ENCODE measurements at places on chromosomes 3 and 15.

DNA sequence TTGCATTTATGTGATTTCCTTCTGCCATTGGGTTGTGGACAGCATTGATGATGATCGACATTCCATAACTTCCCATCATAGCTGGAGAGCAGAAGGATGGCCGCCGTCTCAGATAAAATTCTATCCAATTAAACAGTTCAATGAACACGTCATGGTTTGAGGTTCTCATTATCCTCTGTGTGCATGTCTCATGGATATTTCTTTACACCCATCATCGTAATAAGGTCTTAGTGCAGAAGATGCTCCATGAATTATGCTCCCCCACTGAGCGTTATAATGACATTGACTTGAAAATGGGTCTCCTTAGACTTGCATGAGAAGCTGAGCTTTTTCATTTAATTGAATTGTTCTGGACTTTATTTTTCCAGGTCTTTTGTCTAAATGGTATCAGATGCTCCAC lies 92.1 kb downstream of the TRIM42 start:
- DNase-seq = no peak

- DNase-seq = no peak
Measured at GRCh38 chr15:28022181-28022580, 76.9 kb downstream of the OCA2 start.

DNA sequence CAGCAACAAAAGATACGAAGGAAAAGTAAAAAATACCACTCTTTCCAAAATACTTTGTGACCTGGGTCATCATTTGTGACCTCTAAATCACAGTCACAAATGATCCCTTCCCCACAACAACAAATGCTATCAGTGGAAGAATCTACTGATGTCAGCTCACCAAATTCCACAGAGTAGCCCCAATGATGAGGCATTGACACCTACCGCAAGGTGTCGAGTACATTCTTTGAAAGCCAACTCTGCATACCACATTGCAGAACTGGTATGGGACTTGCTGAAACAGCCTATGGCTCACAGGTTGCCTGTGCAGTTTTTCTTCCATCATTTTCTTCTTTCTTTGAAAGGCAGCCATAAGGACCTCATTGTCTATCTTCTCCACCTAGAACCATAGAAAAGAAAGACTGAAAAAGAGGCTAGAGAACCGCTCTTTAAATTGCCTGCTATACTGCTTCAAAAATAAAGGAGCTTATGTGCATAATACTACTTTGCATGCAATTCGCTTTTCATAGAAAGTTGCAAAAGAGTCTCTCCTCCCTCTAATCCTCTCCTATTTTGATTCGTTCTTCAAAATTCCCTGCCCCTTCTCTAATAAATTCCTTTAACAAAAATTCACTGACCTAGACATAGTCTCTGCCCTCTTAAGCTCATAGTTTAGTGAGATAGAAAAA lies 21.4 kb upstream of the KPNA1 start:
- no peak for DNase-seq

DNA sequence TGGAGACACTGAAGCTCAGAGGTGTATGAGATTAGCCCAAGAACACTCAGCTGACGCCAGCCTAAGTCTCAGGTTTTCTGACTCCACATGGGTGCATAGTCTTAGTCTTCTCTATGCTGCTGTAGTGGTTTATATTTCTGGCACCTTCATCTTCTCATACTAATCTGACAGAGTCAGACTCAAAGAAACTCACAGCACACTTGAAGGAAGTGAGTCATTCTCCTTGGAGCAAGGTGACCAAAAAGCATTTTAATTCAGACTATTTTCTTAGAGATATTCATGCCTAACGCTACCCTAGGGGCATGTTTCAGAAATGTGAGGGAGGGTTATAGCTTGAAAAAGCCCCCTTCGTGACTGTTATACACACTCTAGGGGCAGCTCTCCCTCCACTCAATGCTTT lies 775.3 kb upstream of the ARPP21 start:
- no peak for DNase-seq

GRCh38 chr3:177538048-177538749 lies 340.9 kb upstream of the TBL1XR1 start:
- no peak for DNase-seq

DNA sequence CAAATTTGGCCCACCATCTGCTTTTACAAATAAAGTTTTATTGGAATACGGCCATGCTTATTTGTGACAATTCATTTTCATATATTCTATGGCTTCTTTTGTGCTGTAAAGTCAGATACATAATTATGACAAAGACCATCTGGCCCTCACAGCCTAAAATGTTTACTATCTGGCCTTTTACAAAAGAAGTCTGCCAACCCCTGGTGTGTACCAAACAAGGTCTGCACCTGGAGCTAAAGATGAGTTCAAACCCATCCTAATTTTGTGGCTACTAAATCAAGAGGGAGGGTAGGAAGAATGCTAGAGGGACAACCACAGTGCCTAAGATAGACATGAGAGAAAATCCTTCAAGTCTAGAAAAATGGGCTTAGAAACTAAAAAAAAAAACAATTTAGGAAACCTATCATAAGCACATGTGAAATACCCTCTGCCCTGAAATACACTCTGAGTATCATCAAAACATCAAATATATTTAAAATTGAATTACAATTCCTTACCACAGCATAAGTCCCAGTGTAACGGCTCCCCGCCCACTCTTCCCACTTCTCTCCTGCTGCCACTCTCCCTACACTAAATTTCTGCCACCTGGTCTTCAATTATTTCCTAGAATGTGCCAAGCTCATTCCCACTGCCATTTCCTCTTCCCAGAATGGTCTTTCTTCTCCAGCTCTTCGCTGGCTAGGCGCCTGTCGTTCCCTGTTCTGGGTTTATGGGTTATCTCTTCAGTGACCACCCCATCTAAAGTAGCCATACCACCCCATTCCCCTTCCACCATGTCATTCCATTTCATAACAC lies 950.7 kb upstream of the CFAP20DC start:
- DNase-seq = no peak

DNA sequence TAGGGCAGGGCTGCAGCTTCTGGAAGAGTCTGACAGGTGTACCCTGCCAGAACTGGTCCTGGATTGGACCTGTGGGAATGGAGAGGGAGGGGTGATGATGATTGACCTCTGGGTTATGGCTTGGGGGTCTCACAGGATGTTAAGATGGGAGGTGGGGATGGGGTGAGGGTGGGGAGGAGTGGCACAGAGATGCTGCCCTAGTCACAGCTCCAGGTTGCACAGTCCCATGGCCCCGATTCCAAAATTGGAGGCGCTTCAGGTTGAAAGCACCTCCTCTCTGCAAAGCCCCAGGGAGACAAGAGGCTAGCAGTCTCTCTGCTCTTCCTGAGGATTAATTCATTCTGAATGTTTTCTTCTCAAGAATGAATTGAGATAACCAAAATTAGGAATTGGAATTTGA lies 101.4 kb downstream of the FAM43A start:
- no peak for DNase-seq

DNA sequence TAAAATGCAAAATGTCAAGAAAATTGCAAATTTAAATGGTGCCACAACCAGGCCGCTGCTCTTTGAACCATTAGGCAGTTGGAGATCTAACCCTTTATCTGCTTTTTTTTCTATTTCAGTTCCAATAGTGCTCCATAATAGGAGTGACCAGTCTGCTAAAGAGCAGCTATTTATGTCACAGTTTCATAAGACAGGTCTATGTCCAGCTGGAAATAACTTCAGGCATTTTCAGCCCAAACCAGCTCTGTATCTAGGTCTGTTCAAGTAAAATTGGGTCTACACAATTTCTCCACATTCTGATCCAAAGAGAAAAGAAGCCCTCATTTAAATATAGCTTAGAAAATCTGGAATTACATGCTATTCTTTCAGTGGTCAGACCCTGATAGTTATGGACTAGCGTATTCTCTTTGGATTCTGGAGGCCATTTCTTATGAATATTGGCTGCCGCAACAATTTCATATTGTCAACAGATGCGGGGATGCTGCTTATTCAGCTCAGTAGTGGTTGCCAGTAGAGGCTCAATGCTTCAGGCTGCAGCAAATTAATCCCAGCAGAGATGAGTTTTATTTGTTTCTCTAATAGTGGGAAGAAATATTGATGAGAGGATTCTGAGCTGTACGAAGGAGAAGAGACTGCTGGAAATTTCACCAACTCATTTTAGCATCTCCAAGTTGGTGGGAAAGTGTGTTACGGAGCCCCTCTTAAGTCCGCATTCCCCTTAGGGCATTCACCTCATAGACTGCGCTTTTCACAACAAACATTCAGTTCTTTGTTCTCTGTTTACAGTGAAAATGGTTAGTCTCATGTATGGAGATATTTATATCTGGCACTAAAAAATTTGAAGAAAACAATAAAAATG lies 887.0 kb downstream of the ROBO1 start:
- no peak for DNase-seq

DNA sequence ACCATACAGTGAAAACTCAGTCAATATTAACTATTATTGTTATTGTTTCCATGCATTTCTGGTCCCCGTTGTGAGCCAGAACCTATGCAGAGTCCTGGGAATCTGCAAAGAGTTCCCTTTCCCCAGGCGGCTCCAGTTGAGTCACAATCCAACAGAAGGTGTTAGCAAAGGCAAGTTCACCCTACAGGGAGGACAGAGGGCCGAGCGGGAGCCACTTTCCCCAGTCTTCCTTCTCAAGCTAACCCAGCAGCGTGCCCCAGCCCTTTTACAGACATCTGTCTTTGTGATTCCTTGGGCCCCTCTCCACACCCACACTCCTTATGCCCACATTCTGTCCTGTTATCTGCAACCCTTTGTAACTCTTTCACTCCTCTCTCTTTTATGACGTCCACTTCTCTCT lies 13.1 kb upstream of the LTF start:
- DNase-seq = no peak

DNA sequence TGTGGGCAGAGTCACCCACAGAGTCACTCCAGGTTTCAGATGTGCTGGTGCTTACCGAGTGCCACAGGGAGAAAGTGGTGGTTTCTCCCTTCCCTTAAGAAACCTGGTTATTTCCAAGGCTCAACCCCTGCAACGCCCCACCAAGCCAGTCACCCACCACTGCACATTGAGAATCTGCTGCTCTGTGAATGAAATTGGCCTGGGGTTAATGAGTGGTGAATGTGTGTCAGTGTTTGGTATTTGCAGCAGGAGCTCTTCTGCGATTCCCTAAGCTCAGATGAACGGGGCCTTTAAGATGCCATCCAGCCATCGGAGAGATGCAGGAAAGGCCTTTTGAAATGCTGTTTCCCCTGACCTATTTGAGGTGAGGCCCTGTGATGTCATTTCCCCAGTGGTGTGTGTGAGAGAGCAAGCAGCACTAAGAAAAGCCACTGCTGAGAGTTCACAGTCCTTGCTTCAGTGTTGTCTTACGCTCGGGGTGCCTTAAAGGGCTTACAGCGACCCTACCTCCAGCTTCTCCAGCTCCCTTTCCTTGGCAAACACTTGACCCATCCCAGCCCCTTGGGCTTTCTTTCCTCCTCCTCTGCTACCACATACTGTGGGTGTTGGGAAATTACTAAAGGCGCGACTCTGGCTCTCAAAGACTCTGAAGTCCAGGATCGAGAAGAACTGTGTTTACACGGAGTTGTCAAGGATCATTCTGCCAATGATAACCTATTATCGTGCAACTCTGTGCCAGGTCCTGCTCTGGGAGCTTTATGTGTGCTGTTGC lies 68.9 kb downstream of the SMAD3 start:
- peak; percentile 51 for DNase-seq

DNA sequence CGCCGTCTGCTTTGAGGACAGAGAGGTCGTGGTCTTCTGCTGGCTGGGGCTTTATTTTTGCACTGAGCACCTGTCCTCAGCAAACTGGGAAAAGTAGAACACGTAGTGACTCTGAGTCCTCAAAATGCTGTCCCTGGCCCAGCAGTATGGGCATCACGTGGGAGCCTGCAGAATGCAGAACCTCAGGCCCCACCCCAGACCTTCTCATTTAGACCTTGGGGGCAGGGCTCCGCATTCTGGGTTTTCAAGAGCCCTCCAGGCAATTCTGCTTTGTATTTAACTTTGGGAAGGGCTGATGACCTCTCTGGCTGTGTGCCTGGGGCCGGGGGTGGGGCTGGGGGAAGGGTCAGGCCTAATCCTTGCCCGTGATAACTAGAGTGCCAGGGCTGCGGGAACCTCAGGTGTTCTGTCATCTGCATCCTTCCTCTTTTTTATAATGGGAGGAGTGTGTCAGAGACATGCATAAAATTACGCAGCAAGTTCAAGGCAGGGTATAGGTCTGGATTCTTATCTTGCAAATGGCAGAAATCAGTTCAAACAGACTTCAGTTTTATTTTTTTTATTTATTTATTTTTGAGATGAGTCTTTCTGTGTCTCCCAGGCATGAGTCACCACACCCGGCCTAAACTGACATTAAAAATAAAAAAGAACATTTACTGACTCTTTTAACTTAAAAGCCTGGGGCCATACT lies 11.1 kb downstream of the SLC6A6 start:
- DNase-seq = no peak

GRCh38 chr3:106341087-106341486 lies 472.3 kb upstream of the CBLB start:
- DNase-seq = no peak

- peak; percentile 79 for DNase-seq
Measured at GRCh38 chr15:101251830-101252820, at the start of gene CHSY1. TSS of gene CHSY1 (minus strand) at chr15:101252048. CDS start at chr15:101251456, 592 bp downstream.

GRCh38 chr3:57234613-57235575 lies 7.4 kb downstream of the APPL1 start:
- no peak for DNase-seq

- no peak for DNase-seq
Measured at GRCh38 chr15:27673766-27674445, 425.2 kb downstream of the OCA2 start.

- DNase-seq = no peak
Measured at GRCh38 chr3:174442302-174442682, 416.8 kb upstream of the NAALADL2 start.

- no peak for DNase-seq
Measured at GRCh38 chr15:67198157-67198754, 56.2 kb downstream of the AAGAB start.

DNA sequence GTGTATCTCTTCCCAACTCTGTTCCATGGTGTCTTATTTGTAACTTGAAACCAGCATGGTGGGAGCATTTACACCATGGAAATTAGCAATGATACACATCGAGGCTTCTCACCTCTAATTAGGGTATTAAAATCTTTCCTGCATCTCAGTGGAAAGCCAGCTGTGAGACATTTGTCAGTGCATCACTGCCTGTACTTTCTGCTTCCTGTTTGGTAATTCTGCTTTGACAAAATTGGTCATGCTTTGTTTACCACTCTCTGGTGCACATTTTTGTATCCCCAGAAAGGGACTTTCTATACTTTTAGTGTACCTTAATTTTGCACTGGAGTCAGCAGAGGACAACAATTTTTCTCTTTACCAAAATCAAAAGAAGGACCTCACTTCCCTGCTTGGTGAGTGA lies 402.1 kb downstream of the PDCD6IP start:
- no peak for DNase-seq

DNA sequence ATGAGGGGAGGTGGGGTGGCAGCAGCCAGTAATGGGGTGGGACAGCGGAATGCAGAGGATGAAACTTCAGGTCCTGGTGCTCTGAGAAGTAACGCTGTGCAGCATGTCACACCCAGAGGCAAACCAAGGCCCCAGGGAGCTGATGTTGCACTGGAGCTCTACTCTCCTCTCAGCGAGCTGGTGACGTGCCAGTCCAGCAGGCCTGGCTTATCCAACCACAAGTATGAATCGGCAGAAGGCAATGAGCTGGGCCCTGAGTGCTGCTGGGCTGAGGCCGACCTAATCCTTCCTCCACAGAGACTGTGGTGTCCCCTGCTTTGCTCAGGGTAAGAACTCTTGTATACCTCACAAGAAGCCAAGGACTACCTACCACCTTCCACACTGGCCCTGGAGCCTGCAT lies 30.5 kb downstream of the CD86 start:
- no peak for DNase-seq

GRCh38 chr3:179401561-179401960 lies 49.7 kb downstream of the GNB4 start:
- no peak for DNase-seq

- no peak for DNase-seq
Measured at GRCh38 chr3:136990826-136991225, 33.0 kb downstream of the IL20RB start.
